Spinal cord (tissue), 10 donors: ENCODE measurements at places on chromosomes 3 and 15. TPM values are rescaled to one million over a fixed set of nuclear protein-coding genes. Genes with fewer than 3 reads are reported as not detected.

GRCh38 chr3:198107840-198108734 lies 148.1 kb downstream of the LMLN start:
- H3K4me1 ChIP-seq = no peaks in the 10 kb centered on the region
- H3K4me3 ChIP-seq = no peak overlapping the region
- no peaks in the 10 kb centered on the region for H3K36me3 ChIP-seq
- peaks cover 49% of the 10 kb centered on the region for H3K27me3 ChIP-seq
- DNase-seq = no peak
- H3K27ac ChIP-seq = no peak overlapping the region

The TEX9 gene
- 9.4 TPM for polyA plus RNA-seq

The AADAC gene
- not detected for polyA plus RNA-seq

- H3K27ac ChIP-seq = peak within 1 kb of the TSS; percentile 58
- peaks cover 17% of the 10 kb centered on the region for H3K4me1 ChIP-seq
- H3K36me3 ChIP-seq = no peaks in the 10 kb centered on the region
- peaks cover 2% of the 10 kb centered on the region for H3K27me3 ChIP-seq
- no peak for DNase-seq
- H3K4me3 ChIP-seq = peak within 1 kb of the TSS; percentile 51
These were observed at the start of gene KY for GRCh38 chr3:134650431-134651346. TSS of gene KY (minus strand) at chr3:134651022. CDS start at chr3:134650960, 62 bp downstream.

- H3K36me3 ChIP-seq = no peaks in the 10 kb centered on the region
- DNase-seq = no peak
- no peaks in the 10 kb centered on the region for H3K27me3 ChIP-seq
- no peak overlapping the region for H3K27ac ChIP-seq
- H3K4me1 ChIP-seq = peaks cover 4% of the 10 kb centered on the region
These were observed 365.6 kb downstream of the SV2B start for GRCh38 chr15:91465696-91466095.

DNA sequence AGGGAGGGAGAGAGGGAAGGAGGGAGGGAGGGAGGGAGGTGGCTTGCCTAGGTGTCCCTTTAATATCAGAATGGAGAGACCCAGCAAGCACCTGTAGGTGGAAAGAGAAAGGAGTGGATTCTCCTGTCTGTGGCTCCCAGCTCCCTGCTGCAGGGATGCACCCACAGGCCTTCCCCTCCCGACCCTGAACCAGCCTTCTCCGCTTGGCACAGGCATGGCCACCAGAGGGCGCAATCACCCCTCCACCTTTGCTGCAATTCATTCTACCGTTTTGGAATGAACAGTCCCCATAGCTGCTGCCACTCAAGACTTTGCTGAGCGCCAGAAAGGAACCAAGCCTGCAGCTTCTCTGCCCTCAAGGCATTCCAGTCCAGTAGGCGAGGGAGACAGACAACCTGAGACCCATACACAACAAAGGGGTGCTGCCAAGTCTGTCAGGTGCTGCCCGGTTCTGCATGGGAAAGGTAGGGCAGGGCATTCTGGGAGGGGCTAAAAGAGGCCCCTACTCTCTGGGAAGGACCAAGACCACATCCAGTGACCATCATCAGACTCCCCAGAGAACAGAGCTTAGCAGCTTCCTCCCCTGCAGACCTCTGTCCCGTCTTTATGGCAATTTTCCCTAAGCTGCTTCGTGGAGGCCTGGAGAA lies 4.9 kb downstream of the TLR9 start:
- H3K27me3 ChIP-seq = no peaks in the 10 kb centered on the region
- no peak overlapping the region for H3K27ac ChIP-seq
- no peak overlapping the region for H3K4me3 ChIP-seq
- peak; percentile 57 for DNase-seq
- peaks cover 30% of the 10 kb centered on the region for H3K4me1 ChIP-seq

The TUSC7 gene
- polyA plus RNA-seq = not detected

The CASR gene
- polyA plus RNA-seq = 1.4 TPM

The HCLS1 gene
- polyA plus RNA-seq = 12.0 TPM

DNA sequence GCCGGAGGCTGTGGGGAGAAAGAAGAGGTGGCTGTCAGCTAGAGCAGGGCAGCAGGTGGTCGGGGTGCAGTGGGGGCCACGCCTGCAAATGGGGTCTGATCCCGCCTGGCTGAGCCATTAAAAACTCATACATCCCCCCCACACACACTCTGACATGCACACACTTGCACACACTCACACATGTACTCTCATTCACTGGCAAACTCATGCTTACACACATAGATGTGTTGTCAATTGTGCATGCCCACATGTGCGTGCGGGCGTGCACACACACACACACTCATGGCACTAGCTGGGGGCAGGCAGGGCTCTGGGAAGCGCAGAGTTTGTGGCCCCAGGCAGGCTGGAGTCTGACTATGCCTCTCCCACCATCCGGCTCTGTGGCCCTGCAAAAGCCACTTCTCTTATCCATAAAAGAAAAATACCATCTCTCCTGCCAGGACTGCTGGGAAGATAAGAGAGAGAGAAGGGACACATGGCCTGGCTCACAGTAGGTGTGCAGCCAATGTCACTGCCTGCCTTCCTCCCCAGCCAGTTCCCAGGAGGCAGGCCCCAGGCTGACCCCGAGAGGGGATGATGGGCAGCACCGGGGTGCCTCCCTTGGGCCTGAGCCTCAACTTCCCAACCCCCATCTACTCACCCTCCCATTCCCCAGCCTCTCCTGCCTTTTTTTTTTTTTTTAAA lies 163.5 kb upstream of the LINGO1 start:
- no peak for DNase-seq
- H3K27me3 ChIP-seq = no peaks in the 10 kb centered on the region
- peaks cover 49% of the 10 kb centered on the region for H3K4me1 ChIP-seq

The FRMD4B gene
- polyA plus RNA-seq = 41.5 TPM

The SIN3A gene
- 34.8 TPM for polyA plus RNA-seq

- H3K4me3 ChIP-seq = no peak overlapping the region
- no peaks in the 10 kb centered on the region for H3K36me3 ChIP-seq
- H3K27me3 ChIP-seq = no peaks in the 10 kb centered on the region
- peak overlapping the region; percentile 10 for H3K27ac ChIP-seq
- H3K4me1 ChIP-seq = peaks cover 22% of the 10 kb centered on the region
These were observed 128.4 kb downstream of the IGF1R start for GRCh38 chr15:98776607-98777281.

GRCh38 chr3:172911142-172911541 lies 160.6 kb downstream of the ECT2 start:
- no peak overlapping the region for H3K4me3 ChIP-seq
- no peaks in the 10 kb centered on the region for H3K36me3 ChIP-seq
- H3K27me3 ChIP-seq = no peaks in the 10 kb centered on the region
- H3K27ac ChIP-seq = no peak overlapping the region

The ZMAT3 gene
- 14.5 TPM for polyA plus RNA-seq

The EIF4E3 gene
- polyA plus RNA-seq = 22.1 TPM

DNA sequence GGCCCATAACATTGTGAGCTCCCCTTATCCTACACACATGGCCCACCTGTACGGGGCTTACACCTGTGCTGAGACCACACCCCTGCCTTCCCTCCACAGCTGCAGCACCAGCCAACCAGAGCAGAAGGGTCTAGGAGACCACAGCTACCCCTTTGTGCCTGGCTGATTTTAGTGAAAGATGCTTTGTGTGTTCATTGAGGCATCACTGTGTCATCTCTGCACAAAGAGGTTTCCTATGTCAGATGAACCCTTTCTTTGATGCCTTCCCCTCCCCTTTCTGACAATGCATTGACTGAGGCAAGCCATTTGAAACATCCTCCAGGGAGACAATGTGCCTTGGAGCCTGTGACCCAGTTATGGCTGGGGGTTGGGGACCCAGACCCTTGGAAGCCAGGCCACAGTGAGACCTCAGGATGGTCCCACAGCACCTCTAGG lies 54.9 kb upstream of the SLC7A14 start:
- no peak for DNase-seq
- no peaks in the 10 kb centered on the region for H3K27me3 ChIP-seq
- no peak overlapping the region for H3K4me3 ChIP-seq
- peaks cover 7% of the 10 kb centered on the region for H3K4me1 ChIP-seq
- H3K27ac ChIP-seq = no peak overlapping the region
- H3K36me3 ChIP-seq = no peaks in the 10 kb centered on the region

DNA sequence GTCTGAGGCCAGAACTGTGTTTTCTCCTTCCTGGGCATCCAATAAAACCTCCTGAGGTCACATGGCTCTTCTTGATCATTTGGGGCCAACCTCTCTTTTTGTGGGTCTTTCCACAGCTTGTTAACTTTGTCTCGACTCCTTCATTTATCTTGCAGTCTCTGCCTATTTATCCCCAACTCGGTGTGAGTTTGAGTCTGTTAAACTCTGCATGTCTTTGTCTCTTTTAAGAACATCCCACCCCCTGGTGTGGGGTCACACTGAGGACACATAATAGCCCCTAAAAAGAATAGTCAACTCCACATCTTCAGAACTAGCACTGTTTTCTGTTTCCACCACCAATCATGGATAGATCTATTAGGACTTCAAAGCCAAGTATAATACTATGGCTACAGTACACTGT lies 187.2 kb downstream of the TLE3 start:
- H3K27me3 ChIP-seq = no peaks in the 10 kb centered on the region
- H3K4me3 ChIP-seq = no peak overlapping the region
- H3K27ac ChIP-seq = no peak overlapping the region
- DNase-seq = no peak
- H3K36me3 ChIP-seq = no peaks in the 10 kb centered on the region
- H3K4me1 ChIP-seq = peaks cover 11% of the 10 kb centered on the region

DNA sequence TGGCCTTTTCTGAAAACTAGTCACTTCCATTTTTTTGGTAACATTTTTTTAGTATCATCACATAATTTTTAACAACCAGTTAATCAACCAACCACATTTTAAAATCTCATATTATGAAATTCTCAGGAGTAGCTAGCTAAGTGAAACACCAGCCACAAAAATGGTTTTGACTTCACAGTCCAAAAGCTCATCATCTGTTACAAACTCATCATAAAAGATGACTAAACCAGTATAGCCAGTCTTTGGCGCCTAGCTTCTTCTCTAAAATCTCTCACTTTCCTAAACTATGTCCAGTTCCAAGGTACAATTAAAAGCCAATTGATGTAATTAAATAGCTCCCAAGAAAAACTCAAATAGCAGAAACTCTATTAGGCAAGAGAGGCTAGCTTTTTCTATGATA lies 88.2 kb upstream of the ZNF385D start:
- no peak overlapping the region for H3K27ac ChIP-seq
- no peak for DNase-seq
- no peaks in the 10 kb centered on the region for H3K4me1 ChIP-seq
- H3K36me3 ChIP-seq = no peaks in the 10 kb centered on the region
- H3K27me3 ChIP-seq = no peaks in the 10 kb centered on the region

- no peak for DNase-seq
- H3K27me3 ChIP-seq = no peaks in the 10 kb centered on the region
- H3K27ac ChIP-seq = peak overlapping the region; percentile 29
- peaks cover 3% of the 10 kb centered on the region for H3K4me1 ChIP-seq
These were observed 171.2 kb downstream of the KLHL25 start for GRCh38 chr15:85623315-85624049.

DNA sequence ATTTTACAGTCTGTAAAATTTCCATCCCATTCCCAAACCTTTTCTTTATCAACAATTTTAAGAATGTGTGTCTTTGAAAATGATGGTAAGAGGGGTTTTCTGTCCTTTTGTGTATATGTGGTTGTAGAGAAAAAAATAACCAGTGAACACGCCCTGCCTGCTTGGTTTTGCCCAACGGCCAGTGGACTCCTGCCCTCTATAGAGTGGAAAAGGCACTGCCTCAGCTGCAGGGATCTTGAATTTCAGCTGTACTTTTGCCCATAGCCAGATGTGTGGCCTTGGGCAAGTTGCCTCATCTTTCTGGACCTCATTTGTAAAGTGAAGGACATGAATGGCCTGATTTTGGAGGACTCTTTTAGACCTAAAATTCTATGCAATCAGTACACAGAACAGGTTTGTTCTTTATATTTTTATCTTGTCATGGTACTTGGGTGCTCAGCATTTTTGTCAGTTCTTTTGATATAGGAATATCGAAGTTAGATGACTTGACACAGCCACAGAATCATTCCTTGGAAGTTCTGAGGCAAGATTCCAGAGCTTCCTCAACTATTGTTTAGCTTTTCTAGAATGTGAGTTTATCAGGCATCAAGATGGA lies 81.0 kb downstream of the CLDN11 start:
- peaks cover 12% of the 10 kb centered on the region for H3K36me3 ChIP-seq
- H3K27me3 ChIP-seq = no peaks in the 10 kb centered on the region
- no peaks in the 10 kb centered on the region for H3K4me1 ChIP-seq
- no peak for DNase-seq

The SLC22A13 gene
- polyA plus RNA-seq = 0.42 TPM

DNA sequence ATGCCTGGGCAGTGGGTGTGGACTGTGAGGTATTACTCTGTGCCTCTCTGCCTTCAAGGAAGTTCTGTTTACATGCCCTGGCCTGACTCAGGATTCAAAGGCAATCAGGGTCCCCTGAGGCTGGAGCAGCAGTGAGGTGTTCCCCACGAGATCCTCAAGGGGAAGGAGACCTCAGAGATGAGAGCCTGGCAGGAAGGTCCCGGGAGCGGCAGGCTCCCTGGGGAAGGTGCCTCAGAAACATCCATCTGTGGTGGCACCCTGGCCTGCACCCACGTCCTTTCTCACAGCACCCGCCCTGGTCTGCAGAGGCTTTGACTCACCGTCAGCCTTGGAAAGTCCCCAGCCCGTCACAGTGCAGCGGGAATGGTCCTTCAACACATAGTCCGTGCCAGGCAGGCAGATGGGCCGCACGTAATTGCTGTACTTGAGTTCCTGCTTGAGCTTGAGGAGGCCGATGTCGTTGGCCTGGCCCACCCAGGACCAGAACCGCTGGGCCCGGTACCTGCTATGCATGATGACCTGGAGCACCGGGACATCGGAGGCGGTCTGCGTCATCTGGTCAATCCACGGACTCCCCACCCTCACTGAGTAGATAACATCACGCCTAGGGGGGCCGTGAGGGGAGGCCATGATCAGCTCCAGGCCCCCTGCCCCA lies 3.6 kb downstream of the PRSS50 start:
- H3K27me3 ChIP-seq = no peaks in the 10 kb centered on the region
- peaks cover 35% of the 10 kb centered on the region for H3K36me3 ChIP-seq
- no peak overlapping the region for H3K27ac ChIP-seq
- no peak overlapping the region for H3K4me3 ChIP-seq
- no peak for DNase-seq

GRCh38 chr15:80590761-80591355 lies 104.3 kb upstream of the ABHD17C start:
- H3K27ac ChIP-seq = no peak overlapping the region
- no peak for DNase-seq
- no peaks in the 10 kb centered on the region for H3K27me3 ChIP-seq
- no peak overlapping the region for H3K4me3 ChIP-seq
- no peaks in the 10 kb centered on the region for H3K4me1 ChIP-seq
- H3K36me3 ChIP-seq = peaks cover 68% of the 10 kb centered on the region

DNA sequence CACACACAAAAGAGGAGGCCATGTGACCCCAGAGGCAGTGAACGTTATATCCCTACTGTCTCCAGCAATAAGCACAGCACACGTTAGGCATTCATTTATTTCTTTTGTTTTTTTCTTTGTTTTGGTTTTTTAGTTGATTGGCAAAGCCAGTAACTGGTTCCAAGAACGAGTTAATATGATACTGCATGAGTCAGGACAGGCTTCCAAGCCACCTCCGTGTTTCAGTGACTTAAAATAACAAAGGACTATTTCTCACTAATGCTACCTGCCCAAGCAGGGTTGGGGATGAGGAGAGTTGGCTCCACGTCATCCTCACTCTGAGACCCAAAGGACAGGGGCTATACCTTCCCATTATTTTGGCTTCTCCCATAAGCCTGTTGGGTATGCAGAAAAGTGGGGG lies 130.5 kb downstream of the ST8SIA2 start:
- H3K27ac ChIP-seq = no peak overlapping the region
- H3K4me3 ChIP-seq = no peak overlapping the region
- no peaks in the 10 kb centered on the region for H3K27me3 ChIP-seq
- DNase-seq = no peak
- peaks cover 12% of the 10 kb centered on the region for H3K4me1 ChIP-seq
- H3K36me3 ChIP-seq = no peaks in the 10 kb centered on the region

The CIB2 gene
- polyA plus RNA-seq = 81.4 TPM
